ENCODE measurements at places on chromosomes 1 and 21.

- DNase-seq: no peak
These were observed 52.2 kb upstream of the ROR1 start for GRCh38 chr1:63721531-63722189.

- no peak for DNase-seq
These were observed 1186.6 kb downstream of the MRPL39 start for GRCh38 chr21:24420689-24421088.

DNA sequence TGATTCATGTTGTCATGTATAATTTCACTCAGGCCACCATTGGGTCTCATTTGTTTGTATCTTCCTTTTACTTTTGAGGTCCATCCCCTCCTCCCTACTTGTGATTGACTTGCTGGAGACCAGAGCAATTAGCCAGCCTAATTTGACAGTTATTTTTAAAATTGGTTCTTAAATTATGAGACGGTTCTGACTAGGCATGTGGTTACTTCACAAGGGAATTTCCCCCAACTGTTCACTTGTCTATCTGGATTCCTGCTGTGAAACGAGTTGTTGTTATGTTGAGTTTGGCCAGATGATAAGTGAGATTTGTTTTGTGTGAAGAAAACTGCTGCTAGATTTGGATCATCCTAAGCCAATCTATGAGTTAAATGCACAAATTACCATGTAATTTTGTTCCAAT is 359.1 kb downstream of the BARHL2 start:
- no peak for DNase-seq

DNA sequence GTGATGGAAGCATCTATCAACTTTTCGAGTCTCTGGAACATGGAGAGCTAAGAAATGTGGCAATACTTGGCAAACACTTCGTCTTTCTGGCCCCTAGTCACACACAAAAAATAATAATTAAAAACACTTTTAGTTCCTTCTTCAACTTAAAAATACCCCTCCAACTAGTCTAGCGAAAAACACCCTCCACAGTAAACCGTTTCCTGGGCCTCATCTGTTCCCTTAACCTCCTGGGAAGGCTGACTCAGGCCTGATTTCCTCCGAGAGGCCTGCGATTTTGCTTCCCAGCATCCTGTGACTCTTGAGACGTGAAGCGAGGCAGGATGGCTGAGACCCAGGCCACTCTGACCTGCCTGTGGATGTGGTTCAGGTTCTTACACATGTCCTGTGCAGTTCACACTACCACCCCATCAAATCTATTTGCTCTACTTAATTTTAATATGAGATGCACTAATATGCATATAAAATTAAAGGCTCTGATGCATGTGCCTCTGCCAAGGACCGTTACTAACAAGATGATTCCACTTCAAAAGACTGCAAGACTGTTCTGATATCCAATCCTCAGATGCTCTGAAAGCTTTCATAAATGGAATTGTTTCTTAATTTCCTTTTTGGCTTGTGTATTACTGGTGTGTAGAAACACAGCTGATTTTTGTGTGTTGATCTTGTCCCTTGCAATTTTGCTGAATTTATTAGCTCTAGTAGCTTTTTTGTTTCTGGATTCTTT is 3.5 kb downstream of the NAV1 start:
- no peak for DNase-seq

Data from effector CD8-positive, alpha-beta T cell (primary cell).